Occipital lobe (tissue), 3 donors: ENCODE measurements at places on chromosomes 3 and 15.

- DNase-seq = no peak
Observed at GRCh38 chr15:44798826-44799225, 62.5 kb downstream of the TRIM69 start.

DNA sequence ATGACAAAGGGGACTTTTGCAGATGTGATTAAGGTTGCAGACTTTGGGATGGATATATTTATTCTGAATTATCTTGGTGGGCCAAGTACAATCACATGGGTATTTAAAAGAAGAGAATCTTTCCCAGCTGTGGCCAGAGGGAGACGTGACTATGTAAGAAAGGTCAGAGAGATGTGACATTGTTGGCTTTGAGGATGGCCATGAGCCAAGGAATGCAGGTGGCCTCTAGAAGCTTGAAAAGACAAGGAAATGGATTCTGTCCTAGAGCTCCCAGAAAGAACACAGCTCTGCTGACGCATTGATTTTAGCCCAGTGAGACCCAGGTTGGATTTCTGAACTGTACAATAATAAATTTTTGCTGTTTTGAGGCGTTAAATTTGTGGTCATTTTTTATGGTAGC is 616.0 kb upstream of the TBL1XR1 start:
- no peak for DNase-seq

- DNase-seq = no peak
Observed at GRCh38 chr15:34242331-34242710, 17.5 kb downstream of the EMC4 start.

DNA sequence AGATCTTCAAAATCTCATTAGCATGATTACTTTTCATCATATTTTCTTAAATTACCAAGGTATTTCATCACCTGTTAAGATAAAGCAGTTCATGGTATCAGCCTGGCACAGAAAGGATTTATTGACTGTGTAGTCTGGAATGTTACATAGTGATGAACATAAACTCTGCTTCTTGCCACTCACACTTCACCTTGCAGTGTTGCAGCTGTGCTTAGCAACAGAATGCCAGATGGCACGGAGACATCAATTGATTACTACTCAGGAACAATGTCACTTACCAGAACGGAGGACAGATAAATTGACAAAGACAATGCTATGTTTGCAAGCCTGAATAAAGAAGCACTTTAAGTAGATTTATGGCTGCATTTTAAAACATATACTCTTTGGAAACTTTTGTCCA is 15.0 kb upstream of the BCHE start:
- no peak for DNase-seq

- DNase-seq = no peak
Observed at GRCh38 chr3:151581035-151581434, 120.2 kb upstream of the IGSF10 start.
